Germinal center (tissue), 1 donor: ENCODE measurements at places on chromosomes 11 and 22.

- DNase-seq, result no peak
These were observed 7.7 kb upstream of the APLP2 start for GRCh38 chr11:130062026-130062425.

GRCh38 chr22:24583221-24584165 lies 9.4 kb downstream of the LRRC75B start:
- no peak for DNase-seq

DNA sequence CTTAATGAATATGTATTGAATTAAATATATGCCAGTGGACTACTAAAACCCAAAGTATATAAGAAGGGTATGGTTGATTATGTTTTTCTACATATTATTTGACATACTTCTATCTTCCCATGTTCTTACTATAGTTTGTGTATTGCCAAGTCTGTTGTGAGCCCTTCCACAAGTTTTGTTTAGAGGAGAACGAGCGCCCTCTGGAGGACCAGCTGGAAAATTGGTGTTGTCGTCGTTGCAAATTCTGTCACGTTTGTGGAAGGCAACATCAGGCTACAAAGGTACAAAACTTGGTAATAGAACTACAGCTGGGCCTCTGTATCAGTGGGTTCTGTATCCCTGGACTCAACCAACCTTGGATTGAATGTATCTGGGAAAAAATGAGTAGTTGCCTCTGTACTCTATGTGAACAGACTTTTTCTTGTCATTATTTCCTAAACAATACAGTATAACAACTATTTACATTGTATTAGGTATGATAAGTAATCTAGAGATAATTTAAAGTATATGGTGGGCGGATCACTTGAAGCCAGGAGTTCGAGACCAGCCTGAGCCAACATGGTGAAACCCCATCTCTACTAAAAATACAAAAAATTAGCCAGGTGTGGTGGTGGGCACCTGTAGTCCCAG lies 38.7 kb upstream of the TTC36 start:
- DNase-seq, result peak; percentile 76

GRCh38 chr11:88359114-88359513 lies 21.6 kb upstream of the CTSC start:
- DNase-seq, result no peak

DNA sequence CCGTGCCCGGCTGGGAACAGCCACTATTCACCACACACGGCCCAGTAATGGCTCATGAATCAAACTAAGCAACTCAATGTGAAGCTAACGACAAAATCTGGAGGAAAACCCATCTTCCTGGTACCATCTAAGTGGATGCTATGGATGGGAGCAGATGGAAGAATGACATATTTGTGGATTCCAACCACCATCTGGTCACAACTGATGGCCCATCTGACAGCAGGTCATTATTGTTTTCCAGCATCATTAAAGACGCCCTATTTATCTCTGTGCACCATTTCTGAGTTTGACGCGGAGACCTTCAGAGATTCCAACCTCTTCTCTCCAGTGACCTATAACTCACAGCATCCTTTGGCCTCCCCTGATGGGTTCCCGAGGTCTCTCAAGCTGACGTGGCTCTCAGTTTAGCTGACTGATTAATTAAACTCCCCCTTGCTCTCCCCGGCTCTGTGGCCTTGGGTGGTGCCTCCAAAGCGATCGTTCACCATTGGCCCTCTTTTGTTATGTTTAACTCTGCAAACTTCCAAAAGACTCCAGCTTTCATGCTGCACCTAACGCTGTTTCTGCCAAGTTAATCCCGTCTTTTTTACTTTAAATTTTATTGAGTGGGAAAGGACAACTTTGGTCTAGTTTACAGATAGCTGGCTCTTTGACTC lies 1514.4 kb downstream of the BRD1 start:
- no peak for DNase-seq

- DNase-seq, result no peak
These were observed 16.9 kb downstream of the MYRF start for GRCh38 chr11:61769169-61769920.

GRCh38 chr22:38802671-38803121 lies 8.8 kb upstream of the DNAL4 start:
- DNase-seq, result no peak

- no peak for DNase-seq
These were observed 34.2 kb downstream of the MICAL3 start for GRCh38 chr22:17990147-17990546.

DNA sequence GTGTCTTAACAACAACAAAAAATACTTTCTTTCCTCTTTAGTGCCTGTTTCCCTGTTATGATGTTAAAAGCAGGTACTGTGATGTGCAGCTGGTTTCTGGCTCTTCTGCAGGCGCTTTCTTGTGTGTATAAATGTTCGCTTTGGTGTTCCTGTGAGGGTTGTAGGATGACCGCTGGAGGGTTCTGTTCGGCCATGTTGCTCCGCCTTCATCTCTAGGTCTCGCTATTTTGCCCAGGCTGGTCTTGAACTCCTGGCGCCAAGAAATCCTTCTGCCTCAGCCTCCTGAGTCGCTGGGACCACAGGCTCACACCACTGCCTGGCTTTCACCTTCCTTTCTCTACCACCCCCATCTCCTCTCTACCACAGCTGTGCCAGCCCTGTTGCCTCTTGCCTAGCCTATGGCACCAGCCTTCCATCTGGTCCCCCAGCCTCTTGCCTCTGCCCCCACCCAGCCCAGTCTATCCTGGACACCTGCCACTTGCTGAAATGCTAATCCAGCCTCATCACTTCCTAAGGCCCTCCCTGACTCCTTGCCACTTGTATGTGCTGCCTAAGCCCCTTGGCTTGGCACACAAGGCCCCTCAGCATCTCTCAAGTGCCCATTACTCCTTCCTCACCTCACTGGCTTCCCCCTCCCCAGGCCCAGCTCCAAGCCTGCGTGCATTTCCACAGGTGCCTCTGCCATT lies 5.5 kb downstream of the LRRC74B start:
- no peak for DNase-seq

GRCh38 chr11:117009905-117010605 lies 88.2 kb downstream of the SIK3 start:
- DNase-seq, result no peak

GRCh38 chr22:39170825-39171622 lies 18.5 kb upstream of the CBX7 start:
- DNase-seq, result peak; percentile 79

- DNase-seq, result no peak
These were observed at the start of gene MMP8 for GRCh38 chr11:102724904-102725500. Gene MMP8 (minus strand): TSS chr11:102724954. CDS start chr11:102724855, 99 bp downstream.

DNA sequence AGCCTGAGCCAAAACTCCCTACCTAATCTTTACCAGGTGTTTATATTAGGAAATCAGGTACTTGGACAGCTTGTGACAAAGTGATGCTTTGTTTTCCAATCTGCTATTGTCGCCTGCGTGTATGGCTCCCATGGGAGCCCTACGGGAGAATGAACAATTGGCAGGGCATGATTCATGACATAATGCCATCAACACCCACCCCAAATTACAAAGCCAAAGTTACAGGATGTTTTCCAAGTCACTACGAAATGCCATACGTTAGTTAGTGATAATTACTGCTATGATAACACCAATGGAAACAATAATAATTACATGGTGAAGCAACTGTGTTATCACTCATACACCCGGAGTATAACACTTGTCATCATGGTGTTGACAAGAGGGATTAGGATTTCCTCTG lies 226.4 kb downstream of the FAM181B start:
- DNase-seq, result no peak

- DNase-seq, result no peak
These were observed 87.1 kb downstream of the MYEOV start for GRCh38 chr11:69380921-69381581.

DNA sequence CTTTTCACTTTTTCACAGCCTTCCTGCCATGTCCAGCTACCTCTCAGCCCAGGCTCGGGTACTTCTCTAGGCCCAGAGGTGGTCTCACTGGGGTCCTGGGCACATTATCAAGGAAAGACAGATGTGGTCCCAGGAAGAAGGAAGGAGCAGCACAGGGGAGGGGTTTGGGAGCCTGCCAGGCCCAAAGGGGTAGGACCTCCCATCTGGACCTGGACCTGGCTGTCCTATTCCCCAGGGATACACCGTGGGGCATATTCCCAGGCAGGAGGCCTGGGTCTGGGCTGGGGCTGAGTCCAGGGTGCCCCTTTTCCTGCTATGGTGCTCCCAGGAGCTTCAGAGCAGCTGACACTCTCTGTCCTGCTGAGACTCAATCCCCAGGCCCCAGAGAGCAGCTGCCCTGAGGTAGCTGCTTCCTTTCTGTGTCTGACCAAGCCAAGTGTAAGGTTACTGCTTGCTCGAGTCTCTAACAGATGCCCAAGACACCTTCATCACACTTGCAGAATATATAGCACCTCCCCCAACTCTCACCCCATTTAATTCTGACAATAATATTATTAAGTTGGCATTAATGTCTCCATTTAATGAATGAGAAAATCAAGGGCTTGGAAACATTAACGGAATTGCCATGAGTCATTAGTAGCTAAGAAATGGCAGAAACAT lies 232.0 kb downstream of the BUD13 start:
- DNase-seq, result no peak

GRCh38 chr11:19079643-19080440 lies 19.3 kb upstream of the MRGPRX2 start:
- DNase-seq, result no peak

- DNase-seq, result no peak
These were observed 16.5 kb upstream of the USP18 start for GRCh38 chr22:18133452-18133851.

DNA sequence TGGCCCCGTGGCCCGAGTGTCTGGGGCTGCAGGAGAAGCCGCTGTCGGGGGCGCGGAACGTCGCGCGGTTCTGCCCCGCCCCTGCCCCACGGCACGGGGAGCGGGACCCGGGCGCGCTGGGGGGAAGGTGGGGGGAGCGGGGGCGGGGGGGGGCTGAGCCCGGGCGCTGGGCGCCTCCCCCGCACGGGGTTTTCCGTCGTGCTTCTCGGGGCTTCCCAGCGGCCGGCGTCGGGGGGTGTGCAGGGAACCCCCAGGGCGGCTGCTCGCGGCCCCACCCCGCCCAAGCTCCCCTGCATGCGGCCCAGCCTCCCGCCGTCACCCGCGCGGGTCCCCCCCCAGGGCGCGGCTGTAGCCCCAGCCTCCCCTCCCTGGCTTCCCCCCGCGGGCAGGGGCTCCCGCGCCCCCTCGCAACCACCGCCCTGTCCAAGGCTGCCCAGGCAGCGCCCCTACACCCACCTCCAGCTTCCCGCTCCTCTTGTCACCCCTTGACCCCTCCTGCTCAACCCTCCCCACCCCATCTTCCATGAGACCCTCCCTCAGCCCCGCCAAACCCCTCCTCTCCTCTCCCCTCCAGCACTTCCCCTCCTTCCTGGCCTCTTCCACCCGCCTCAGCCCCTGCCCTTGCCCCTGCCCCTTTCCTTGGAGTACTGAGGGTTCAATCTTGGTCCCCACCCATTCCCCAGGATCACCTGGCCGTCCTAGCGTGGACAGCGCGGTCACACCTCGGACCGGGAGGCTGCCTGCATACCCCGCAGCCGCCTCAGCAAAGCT lies 1.7 kb downstream of the IL17REL start:
- no peak for DNase-seq

DNA sequence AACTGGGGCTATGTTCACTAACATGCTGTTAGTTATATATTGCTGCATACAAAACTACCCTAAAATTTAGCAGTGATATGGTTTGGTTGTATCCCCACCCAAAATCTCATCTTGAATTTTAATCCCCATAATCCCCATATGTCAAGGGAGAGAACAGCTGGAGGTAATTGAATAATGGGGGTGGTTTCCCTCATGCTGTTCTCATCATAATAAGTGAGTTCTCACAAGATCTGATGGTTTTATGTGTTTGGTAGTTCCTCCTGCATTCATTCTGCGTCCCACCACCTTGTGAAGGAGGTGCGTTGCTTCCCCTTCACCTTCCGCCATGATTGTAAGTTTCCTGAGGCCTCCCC lies 10.0 kb upstream of the PATL1 start:
- no peak for DNase-seq
